ENCODE measurements at places on chromosomes 6 and 20.

DNA sequence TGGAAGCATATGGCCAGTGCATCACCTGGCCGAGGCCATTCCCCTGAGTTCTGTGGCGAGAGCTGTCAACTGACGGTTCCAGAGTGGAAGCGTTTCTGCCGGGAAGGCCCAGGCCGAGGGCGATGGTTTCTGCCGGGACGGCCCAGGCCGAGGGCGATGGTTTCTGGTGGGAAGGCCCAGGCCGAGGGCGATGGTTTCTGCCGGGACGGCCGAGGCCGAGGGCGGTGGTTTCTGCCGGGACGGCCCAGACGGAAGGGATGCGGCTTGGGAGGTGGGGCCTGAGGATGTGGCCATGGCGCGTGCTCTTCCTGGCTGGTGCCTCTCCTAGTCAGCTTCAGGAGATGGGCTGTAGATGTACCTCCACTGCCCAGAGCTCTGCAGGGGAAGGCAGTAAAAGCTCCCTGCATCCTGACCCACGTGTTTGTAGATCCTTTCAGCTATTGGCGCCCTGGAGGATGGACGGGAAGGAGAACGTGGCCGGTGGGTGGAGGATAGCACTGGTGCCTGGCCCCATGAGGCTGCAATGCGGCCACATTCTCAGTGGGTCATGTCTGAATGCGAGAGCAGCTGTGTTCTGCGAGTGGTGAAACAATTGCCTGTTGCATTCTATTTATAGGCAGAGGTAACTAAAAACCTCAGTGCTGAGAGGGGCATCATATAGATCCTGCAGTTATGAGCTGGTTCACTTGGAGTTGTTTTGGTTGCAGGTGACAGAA, 12.8 kb downstream of the TPD52L2 start:
- no peak for DNase-seq

DNA sequence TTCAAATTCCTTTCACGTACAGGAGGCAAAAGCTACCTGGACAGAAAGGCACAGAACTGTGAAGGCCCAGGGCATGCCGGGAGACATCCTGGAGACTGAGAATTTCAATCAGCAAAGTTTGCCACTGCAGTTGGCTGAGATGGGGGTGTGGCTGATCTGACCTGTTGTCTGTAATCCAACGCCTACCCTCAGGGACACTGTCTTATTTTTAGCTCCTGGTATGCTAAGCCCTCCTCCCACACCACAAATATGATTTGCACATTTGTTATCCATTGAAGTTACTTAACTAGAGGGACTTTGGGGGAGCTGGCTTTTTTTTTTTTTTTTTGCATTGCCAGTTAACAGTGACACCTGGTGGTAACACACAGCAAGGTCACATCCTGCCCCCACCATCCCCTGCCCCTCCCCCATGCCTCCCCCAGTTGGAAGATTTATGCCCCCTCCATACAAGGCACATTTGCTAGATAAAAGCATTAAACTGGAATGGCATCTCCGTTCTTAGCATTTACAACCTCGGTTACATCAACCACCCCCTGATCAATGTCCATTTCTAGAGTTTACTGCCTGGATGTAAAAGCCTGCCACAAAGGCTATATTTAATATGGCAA, 40.4 kb downstream of the TTI1 start:
- no peak for DNase-seq

DNA sequence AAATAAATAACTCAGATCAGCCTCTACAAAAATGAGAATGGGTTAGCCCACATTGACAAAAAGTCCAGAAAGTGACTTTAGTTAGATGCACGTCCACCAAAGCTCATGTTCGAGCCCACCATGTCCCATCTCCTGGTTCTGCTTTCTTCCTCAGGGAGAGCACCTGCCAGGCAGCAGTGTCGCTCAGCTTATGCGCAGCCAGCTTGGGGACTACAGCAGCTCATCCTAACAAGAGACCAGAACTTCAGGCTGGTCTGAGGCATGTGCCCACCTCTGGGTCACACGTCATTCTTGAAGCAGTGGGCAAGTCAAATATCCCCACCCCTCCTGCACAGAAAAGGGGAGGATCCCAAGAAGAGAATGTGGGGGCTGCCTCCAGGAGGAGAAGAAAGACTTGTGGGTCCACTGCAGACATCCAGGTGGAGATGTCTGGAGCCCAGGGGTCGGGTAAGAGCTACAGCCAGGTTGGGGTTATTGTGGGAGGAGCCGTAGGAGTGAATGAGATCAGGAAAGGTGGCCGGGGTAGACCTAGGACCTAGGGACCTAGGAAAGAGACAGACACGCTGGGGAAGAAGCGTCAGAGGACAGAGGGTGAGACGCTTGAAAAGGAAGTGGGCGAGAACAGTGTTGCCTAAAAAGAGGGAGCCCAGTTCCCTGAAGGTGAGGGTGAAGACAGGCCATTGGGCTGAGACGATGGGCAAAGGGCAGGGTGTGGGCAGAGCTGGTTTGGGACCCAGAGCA, 52.5 kb downstream of the SSR1 start:
- DNase-seq = no peak

- no peak for DNase-seq
Observed at GRCh38 chr20:62453186-62453808, 22.5 kb downstream of the GATA5 start.

GRCh38 chr6:27592481-27593199, 119.7 kb upstream of the ZNF184 start:
- DNase-seq = no peak

- no peak for DNase-seq
Observed at GRCh38 chr6:170031684-170032121, 259.2 kb downstream of the DLL1 start.
